ENCODE measurements at places on chromosomes 2 and 18.

GRCh38 chr2:233513953-233514655 is 52.5 kb downstream of the USP40 start:
- DNase-seq, result no peak

- DNase-seq, result no peak
These were observed 141.8 kb upstream of the KLHL29 start for GRCh38 chr2:23243073-23243659.

DNA sequence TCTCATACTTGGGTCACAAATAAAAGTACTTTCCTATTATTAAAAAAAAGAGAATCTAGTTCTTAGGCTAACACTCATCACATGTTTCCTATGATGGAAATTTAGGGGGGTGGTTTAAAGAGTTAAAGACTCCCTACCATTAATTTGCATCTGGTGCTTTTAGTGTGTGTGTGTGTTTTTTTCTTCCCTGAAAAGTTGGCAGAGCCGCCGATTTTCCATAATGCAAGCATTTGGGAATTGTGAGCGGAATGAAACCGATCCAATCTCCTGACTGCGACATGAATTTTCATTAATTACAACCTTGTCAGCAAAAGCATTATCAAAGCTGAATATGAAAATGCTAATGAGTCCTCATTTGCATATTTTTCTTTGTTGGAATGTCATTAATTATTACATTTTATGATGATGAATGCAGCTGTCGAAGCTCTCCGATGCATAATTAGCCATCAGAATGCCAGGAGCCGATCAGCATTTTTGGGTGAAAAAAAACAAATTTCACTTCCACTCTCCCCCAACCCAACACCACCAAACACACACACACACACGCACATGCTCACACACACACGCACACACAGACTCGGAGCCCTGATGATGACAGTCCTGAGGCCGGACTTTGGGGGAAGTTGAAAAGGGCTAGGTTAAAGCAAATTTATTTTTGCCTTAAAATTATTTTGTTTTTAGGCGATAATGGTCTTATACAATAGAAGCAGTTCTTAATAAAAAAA is 165.4 kb downstream of the TCF4 start:
- DNase-seq, result no peak

GRCh38 chr18:2536493-2536892 is 34.8 kb downstream of the METTL4 start:
- peak; percentile 47 for DNase-seq

- peak; percentile 29 for DNase-seq
These were observed at the start of the genes KATNAL2 and PIAS2 for GRCh38 chr18:46917108-46917802. Gene KATNAL2 (plus strand): TSS chr18:46917602. CDS start chr18:46946873, 29,271 bp downstream. Gene PIAS2 (minus strand): TSS chr18:46917507. CDS start chr18:46917345, 162 bp downstream.

GRCh38 chr18:78309924-78310323 is 669.7 kb upstream of the SALL3 start:
- no peak for DNase-seq

- peak; percentile 59 for DNase-seq
These were observed 387.8 kb downstream of the IRS1 start for GRCh38 chr2:226411727-226412360.
